ENCODE measurements at places on chromosomes 16 and 17.
A peak's percentile ranks its signal among the peaks of the same experiment; 100 is the strongest.

GRCh38 chr17:75153780-75154194, 525 bp downstream of the JPT1 start:
- peaks cover 22% of the 10 kb centered on the region for H3K4me1 ChIP-seq
- no peak for DNase-seq

DNA sequence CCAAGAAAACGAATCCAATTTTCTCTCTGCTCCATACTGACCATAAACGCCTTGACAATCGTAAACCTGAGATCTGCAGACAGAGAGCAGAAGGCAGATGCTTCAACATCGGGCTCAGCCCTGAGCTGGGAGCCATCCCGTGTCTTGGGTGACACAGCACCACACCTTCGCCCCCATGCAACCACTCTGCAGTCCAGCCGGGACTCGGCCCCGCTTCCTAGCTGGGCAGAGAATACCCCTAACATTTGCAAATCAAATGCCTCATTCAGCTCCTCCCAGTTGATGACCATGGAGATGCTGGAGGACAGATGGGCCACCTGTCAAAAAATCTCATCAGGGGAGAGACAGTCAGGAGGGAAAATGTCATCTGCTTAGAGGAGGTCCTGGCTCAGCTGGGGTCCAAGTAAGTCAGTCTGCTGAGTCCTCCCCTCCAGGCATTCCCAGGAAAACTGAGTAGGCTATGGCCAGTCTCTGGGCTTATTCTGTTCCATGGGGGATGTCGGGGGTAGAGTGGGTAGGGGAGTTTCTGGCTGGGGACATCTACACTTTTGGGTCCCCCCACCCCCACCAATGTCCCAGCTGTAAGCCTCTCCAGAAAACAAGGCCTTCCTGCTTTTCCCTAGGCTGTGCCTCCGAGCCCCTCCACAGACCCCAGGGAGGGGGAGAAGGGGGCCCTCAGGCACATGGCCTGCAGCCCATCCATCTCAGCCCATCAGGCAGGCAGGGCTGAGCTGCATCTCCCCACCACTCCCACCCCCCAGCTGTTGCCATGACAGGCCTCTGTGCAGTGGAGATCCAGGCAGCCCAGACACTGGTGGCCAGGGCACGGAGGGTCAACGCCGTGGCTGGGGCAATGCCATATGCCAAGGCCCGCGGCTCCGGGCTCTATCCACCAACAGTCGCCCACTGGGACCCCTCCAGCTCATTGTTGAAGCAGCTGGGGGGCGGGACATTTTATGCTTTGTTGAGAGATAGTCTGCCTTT, 158.6 kb downstream of the AXIN2 start:
- H3K27ac ChIP-seq: no peak overlapping the region
- no peaks in the 10 kb centered on the region for H3K27me3 ChIP-seq
- H3K4me3 ChIP-seq: no peak overlapping the region
- H3K4me1 ChIP-seq: no peaks in the 10 kb centered on the region
- DNase-seq: no peak

DNA sequence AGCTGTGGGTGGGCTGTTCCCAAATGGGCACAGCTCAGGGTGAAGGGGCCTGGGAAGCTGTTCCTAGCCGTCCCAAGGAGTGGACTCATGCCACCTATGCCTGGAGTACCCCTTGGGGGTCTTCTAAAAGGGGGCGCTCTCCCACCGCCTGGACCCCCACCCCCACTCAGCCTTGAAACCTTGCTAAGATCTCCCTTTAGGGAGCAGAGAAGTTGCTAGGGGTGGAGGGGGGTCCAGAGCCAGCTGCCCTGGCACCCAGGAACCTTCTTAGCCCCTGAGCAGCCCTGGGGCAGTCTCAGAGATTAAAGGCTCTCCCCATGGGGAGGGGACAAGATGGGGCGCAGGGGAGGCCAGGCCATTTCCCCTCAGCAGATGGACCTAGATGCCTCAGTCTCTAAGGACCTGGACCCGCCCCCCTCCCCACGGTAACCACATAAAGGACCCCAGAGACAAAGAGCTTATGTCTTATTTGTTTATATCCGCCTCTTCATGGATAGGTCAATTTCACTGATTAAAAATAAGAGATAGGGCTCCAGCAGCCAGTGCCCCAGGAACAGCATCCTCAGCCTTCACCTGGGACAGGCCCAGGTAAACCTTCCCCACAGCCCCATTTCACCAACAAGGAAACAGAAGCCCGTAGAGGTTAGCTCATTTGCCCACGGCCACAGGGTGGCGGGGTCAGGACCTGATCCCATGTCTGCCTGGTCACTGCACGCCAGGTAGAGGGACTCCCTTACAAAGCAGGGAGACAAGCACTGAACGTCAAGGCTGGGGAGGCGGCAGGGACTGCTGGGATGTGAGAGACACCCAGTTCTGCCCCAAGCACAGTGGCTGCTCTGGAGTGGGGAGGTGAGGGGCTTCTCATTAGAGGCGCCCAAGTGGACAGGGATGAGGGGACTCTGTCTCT, 3.4 kb downstream of the MTSS2 start:
- H3K4me3 ChIP-seq: peak overlapping the region; percentile 87
- H3K36me3 ChIP-seq: peaks cover 24% of the 10 kb centered on the region
- peak overlapping the region; percentile 93 for H3K27ac ChIP-seq
- no peaks in the 10 kb centered on the region for H3K27me3 ChIP-seq
- peak; percentile 14 for DNase-seq
- peaks cover 86% of the 10 kb centered on the region for H3K4me1 ChIP-seq

DNA sequence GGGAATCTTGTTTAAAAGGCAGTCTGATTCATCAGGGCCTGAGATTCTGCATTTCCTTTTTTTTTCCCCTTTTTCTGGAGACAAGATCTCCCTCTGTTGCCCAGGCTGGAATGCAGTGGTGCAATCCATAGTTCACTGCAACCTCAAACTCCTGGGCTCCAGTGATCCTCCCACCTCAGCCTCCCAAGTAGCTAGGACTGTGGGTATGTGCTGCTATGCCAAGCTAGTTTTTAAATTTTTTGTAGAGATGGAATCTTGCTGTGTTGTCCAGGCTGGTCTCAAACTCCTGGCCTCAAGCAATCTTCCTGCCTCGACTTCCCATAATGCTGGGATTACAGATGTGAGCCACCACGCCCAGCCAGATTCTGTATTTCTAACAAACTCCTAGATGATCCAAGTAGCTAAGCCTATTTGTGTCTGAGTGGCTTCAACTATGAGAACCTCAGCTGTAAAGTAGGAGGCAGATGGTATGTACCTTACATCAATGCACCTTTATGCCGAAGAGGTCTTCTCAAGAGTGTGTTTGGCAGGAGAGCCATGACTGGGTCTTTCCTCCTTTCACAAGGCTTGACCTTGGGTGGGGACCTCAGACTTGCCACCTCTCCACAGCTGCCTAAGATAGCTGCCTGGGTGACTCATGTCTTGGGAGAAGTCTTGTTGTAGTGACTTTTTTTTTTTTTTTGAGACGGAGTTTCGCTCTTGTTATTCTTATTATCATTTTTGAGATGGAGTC, 10.9 kb downstream of the LDAF1 start:
- no peak for DNase-seq
- H3K4me1 ChIP-seq: peaks cover 15% of the 10 kb centered on the region
- H3K36me3 ChIP-seq: peaks cover 77% of the 10 kb centered on the region

DNA sequence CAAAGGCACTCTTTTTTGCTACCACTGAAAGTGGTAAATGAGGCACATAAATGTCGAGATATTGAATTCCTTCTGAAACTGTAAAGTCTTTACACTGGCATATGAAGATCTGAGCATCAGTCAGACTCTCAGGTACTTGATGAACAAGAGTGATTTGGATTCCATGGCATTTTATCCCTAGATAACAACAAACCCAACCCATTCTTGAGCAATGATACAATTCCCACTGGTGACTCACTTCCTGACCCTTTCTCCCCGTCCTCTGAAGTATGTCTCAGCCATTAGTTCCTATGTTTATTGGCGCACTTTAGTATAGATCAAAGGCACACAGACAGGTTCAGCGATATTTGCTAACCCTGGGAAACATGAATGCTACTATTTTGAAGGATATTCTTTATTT, 147.0 kb upstream of the RBFOX1 start:
- no peaks in the 10 kb centered on the region for H3K4me1 ChIP-seq
- H3K27ac ChIP-seq: no peak overlapping the region
- H3K4me3 ChIP-seq: no peak overlapping the region
- H3K36me3 ChIP-seq: no peaks in the 10 kb centered on the region

DNA sequence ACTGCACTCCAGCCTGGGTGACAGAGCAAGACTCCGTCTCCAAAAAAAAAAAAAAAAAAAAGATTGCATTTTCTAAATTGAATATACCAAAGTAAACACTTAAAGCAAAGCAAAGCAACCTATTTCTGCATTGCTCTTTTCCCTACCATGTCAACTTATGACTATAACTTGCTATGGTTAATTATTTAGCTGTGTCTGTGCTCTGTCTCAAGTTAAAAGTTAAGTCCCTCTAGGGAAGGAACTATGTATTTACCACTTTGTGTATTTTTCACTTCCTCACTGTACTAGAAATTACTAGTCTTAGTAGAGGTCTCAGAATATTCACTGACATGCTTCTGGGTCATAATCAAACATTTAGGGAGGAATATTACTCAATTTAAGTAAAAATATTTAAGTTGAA, 711.7 kb upstream of the SOX9 start:
- H3K4me1 ChIP-seq: no peaks in the 10 kb centered on the region
- H3K4me3 ChIP-seq: no peak overlapping the region
- H3K36me3 ChIP-seq: no peaks in the 10 kb centered on the region
- no peak for DNase-seq
- no peak overlapping the region for H3K27ac ChIP-seq

DNA sequence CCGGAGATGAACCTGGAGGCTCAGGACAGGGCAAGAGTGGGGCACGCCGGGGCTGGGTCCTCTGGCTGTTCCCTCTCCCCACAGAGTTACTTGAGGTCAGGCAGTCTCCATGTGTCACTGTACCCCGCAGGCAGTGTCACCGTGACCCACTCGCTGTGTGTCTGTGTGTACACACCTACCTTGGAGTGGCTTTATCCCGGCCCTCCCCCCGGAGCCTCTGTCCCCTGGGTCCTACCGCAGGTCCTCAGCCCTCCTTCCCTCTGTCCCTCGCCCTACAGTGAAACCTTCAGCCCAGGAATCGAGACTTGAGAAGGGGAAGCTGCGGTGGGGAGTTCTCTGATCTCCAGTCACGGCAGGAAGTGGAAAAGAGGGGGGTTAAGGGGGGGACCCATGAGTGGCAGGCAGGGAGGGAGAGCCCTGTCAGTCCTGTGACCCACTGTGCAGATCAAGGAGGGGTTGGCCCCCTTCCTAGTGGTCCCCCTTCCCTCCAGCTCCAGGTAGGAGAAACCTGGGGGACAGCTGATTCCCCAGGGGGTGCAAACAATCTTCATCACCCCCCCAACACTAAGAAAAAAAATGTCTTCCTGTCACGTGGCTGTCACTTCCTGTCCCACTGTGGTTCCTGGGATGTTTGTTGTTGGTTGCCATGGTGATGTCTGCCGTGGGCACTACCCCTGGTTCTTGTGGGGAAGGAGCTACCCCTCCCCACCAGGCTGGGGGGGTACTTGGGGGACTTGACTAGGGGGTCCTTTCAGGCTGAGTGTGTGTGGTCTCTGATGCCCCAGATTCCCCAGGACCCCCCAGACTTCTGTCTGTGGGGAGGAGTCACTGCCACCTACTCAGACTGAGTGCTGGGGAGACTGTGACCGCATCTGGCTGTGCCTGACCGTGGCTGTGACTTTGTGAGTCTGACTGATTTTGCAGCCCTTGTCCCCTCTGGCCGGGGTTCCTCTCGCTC, 13.7 kb downstream of the RARA start:
- H3K27ac ChIP-seq: peak overlapping the region; percentile 90
- peaks cover 98% of the 10 kb centered on the region for H3K4me1 ChIP-seq
- H3K36me3 ChIP-seq: no peaks in the 10 kb centered on the region
- H3K27me3 ChIP-seq: no peaks in the 10 kb centered on the region
- H3K4me3 ChIP-seq: peak overlapping the region; percentile 78

- no peaks in the 10 kb centered on the region for H3K27me3 ChIP-seq
- no peaks in the 10 kb centered on the region for H3K36me3 ChIP-seq
- H3K4me1 ChIP-seq: peaks cover 33% of the 10 kb centered on the region
- DNase-seq: no peak
- no peak overlapping the region for H3K27ac ChIP-seq
These were observed 31.1 kb downstream of the TRPV3 start for GRCh38 chr17:3526491-3526890.

DNA sequence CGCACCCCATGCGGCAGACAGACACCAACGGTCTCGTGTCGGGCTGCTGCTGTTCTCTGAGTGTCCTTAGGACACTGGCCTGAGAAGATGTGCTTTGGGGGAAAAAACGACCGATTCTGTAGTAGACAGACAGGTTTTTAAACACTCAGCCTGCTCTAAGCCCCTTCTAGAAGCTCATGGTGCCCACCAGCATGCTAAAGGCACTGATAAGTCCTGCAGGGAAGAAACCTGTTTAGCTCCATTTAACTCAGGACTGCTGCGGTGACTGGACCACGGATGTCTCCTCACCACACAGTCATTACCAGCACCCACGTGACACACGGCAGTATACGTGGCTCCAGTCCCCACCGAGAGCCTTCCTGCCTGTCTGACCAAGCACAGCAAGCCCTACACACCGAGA, 19.1 kb upstream of the APRT start:
- DNase-seq: no peak
- H3K4me1 ChIP-seq: no peaks in the 10 kb centered on the region
- H3K36me3 ChIP-seq: peaks cover 39% of the 10 kb centered on the region
- H3K27ac ChIP-seq: peak overlapping the region; percentile 28

DNA sequence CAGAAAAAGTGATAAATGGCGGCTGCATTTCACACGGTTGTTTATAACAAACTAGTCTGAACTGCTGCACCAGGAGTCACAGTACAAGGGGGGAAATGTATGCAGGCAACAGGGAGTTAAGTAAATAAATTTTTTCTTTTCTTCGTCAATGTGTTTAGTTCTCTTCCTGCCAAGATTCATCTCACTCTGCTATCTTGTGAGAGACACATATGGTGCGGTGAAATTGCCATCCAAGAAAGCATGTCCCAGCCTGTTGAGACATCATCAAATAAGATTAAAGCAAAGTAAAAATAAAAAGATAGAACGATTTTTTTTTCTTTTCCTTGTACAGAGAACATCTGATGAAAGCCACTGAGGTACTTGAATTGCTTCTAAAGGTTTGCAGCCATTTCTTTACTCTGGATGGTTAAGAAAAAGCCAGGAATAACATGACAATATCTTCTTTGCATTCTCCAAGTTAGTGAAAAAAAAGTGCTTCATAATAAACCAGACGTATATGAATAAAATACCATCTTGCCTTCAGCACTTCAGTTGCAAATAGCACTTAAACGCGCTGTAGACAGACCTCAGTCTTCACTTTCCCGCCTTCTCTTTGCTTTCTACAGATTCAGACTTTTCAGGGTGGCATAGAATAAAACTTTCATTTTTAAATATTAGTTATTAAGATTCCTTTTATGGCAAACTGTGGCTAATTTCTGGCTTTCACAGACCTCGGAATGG, 506.2 kb upstream of the ZFHX3 start:
- no peaks in the 10 kb centered on the region for H3K4me1 ChIP-seq
- no peaks in the 10 kb centered on the region for H3K36me3 ChIP-seq
- peaks cover 31% of the 10 kb centered on the region for H3K27me3 ChIP-seq
- H3K27ac ChIP-seq: no peak overlapping the region
- no peak for DNase-seq

DNA sequence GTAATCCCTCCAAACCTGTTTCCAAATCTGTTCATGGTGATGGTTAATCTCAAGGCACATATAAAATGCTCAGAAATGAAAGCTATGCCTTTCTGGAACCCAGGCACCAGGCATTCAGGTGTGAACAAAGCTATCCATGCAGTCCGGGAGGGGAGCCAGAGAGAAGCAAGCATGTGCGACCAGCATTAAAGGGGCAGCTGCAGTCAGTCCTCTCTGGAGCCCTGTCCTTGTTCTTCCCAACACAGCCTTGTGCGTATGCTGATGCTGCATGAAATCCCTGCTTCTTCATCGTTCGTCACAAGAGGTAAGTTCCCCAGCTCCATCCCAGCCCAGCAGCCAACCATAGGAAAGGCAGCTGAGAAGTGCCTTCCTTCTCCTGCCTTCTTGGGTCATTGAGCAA, 148.7 kb downstream of the GRIN2A start:
- no peak overlapping the region for H3K4me3 ChIP-seq
- no peak for DNase-seq
- no peak overlapping the region for H3K27ac ChIP-seq
- peaks cover 19% of the 10 kb centered on the region for H3K27me3 ChIP-seq
